ENCODE measurements at places on chromosomes 13 and 19.

- DNase-seq, result no peak
Measured at GRCh38 chr19:31330237-31330636, 19.0 kb downstream of the TSHZ3 start.

- DNase-seq, result no peak
Measured at GRCh38 chr19:16457195-16457953, 14.4 kb downstream of the EPS15L1 start.

GRCh38 chr13:111114362-111115060, 599 bp upstream of the ARHGEF7 start:
- DNase-seq, result no peak

- no peak for DNase-seq
Measured at GRCh38 chr19:2549701-2550191, 73.8 kb downstream of the GADD45B start.

DNA sequence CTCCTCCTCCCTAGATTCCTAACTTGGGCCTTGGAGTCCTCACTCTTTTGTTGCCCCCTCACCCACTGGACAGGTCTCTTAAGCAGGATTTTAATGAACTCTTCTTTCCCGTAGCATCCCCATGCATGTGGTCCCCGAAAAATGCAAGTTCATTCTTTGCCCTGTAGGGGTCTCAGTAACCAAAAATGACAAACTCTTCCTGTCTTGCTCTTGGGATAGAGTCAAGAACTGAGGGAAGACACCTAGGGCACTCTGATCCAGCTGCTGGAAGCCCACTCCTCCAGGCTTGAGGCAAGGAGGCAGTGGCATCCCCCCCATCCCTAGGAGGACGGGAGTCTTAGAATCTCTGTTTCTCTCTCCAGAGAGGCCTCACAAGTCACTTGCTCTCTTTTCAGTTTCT, 987.0 kb downstream of the DIAPH3 start:
- DNase-seq, result no peak
